Globus pallidus (tissue), 1 donor: ENCODE measurements at places on chromosomes 2 and 18.

DNA sequence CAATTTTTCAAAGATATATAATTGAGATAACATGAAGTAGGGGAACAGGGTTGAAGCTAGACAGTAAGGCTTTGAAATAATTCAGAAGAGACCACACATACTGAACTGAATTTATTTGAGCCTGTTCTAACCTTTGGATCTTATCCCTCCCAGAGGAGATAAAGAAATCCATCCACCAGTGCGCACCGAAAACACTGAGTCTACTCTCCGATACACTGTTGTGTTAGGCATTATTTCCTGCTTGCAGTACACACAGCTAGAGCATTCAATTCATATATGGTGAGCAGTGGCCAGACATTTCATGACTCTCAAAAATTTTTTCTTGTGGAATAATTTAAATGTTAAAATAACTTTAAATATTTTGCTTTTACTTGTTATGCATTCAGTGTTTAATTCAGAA lies 342.7 kb downstream of the GPD2 start:
- DNase-seq: no peak

GRCh38 chr18:28485210-28485801 lies 308.4 kb upstream of the CDH2 start:
- DNase-seq: no peak

- no peak for DNase-seq
These were observed 5.0 kb downstream of the NDUFS1 start for GRCh38 chr2:206154197-206154596.

DNA sequence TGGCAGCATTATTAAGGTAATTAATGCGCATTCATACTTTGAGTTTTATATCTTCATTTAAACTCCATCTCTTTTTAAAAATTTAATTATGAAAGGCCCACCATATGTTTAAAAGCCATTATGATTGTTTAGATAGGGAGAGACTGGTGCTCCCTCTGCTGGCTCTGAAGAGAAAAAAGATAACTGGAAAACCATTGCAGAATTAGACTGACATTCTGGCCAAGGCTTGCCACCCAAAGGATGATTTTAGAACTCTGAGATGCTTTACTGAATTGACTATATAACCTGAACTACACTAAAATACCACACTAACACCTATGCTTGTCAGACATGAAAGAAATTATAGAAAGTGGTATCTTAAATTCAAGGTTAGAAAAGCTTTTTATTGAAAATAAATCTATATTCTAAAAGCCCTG lies 127.6 kb upstream of the SPOPL start:
- peak; percentile 31 for DNase-seq

GRCh38 chr2:226169751-226170581 lies 629.7 kb downstream of the IRS1 start:
- no peak for DNase-seq

GRCh38 chr2:48312126-48312525 lies 217.8 kb upstream of the STON1 start:
- DNase-seq: no peak

DNA sequence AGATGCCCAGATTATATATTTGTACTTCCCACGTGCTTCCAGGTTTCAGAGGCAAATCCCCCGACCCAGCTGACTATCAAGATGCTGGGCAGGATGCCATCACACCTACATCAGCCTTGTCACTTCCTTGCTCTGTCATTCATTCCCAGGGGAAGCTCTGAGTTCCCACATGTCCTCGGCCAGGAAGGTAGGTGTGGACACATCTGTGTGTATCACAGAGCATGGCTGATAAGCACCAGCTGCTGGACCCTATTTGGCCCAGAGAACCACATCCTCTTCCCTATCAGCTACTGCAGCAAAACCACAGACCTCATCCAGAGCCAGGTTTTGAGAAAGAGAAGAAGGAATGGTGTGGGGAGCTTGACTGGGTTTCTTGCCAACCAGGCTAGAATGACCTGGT lies 31.9 kb upstream of the ITGA6 start:
- no peak for DNase-seq

- no peak for DNase-seq
These were observed 1041.2 kb downstream of the DPP10 start for GRCh38 chr2:115483666-115484065.

DNA sequence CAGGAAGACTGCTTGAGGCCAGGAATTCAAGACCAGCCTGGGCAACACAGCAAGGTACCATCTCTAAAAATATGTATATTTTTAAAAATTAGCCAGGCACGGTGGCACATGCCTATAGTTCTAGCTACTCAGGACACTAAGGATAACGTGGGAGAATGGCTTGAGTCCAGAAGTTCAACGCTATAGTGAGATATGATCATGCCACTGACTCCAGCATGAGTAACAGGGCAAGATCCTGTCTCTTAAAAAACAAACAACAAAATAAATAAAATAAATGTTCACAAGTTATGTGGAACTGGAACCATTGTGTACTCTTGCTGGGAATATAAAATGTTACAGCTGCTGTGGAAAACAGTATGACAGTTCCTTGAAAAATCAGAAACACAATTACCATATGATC lies 47.2 kb downstream of the USP34 start:
- no peak for DNase-seq

DNA sequence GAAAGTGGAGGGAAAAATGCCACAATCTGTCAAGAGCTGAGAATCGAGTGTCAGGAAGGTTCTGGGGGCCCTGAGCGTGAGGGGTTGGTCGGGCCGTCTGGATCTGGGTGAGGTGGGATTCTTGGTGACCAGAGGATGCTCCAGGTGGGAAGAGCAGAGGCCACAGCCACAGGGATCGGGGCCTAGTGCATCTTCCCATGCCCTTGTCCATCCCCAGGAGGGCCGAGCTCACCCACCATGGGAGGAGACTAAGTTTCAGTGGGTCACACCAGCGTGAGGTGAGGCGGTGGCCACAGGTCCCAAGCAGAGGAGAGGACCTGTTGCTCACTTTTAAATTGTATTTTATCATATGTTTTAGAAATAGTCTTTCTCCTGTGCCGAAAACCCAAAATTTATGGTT lies 70.0 kb downstream of the TMEM18 start:
- no peak for DNase-seq

- no peak for DNase-seq
These were observed 301.9 kb upstream of the ST6GAL2 start for GRCh38 chr2:107187870-107188269.
